ENCODE measurements at places on chromosomes 6 and 20.
A peak's percentile ranks its signal among the peaks of the same experiment; 100 is the strongest.

DNA sequence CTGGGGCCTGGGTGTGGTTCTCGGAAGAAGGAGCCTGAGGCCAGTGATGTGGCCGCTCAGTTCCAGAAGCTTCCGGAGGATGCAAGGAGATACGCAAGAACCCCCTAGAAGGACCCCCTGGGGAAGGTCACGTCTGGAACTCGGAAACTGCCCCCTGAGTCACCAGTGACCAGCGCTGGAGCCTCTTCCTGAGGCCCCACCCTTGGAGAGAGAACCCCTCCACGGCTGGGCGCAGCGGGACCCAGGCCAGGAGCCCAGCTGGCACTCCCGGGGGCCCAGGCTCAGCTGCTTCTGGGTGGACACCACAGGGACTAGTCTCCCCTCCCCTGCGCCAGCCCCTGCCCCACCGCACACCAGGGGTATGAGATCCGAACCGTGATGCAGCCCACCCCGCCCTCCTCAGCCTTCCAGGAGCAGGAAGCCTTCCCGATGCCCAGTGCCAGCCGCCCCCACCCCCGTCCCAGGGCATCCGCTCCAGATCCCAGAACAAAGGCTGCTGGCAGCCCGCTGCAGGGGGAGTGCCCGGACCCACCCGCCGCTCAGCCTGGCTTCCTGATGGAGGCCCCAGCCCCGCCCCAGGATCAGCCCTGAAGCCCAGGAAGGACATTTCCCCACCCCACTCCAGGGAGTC lies 7.5 kb downstream of the LAMA5 start:
- DNase-seq, result no peak

- DNase-seq, result peak; percentile 29
Measured at GRCh38 chr20:31484001-31484400, 8.9 kb downstream of the REM1 start.

DNA sequence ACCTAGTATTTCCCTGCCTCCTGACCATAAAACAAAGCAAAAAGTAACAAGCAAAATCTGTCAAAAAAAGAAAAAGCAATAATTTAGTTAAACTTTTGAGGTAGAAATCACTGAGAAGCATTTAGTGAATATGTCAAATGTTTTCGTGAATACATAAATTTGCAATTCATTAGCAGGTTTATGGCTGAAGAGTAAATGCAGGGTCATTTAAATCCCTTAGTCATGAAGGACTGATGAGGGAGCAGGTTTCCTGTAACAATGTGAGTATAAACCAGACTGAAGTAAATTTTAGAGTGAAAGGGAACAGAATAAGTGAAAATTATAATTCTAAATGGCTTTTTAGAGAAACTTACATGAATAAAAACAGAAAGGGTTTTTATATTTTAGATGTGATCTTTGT lies 313.5 kb upstream of the MANEA start:
- DNase-seq, result no peak

DNA sequence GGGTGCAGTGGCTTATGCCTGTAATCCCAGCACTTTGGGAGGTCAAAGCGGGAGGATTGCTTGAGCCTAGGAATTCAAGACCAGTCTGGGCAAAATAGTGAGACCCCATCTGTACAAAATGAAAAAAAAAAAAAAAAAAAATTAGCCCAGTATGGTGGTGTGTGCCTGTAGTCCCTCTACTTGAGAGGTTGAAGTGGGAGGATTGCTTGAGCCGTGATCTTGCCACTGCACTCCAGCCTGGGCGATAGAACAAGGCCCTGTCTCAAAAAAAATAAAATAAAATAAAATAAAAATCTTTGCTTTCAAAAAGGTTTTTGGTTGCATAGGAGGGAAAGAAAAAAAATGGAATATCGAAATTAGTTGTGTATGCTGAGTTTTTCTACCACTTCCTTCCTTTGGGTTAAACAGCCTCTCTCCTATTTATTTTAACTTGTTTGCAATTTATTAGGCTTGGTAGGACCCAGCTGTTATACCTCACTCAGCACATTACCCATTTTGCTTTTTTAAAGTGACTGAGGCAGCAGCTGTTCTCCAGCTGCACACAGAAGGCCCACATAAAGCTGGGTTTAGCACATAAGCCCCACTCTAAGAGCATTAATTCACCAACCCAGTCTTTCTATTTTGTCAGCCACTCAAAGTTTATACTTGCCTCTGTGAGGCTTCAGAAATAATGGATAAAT lies 152.3 kb downstream of the ZFAND3 start:
- DNase-seq, result peak; percentile 22

GRCh38 chr6:47680051-47680450 lies 18.3 kb upstream of the ADGRF4 start:
- peak; percentile 20 for DNase-seq

GRCh38 chr6:41160933-41161332 lies 2.0 kb downstream of the TREM2 start:
- DNase-seq, result no peak
